ENCODE measurements at places on chromosomes 7 and 10.

DNA sequence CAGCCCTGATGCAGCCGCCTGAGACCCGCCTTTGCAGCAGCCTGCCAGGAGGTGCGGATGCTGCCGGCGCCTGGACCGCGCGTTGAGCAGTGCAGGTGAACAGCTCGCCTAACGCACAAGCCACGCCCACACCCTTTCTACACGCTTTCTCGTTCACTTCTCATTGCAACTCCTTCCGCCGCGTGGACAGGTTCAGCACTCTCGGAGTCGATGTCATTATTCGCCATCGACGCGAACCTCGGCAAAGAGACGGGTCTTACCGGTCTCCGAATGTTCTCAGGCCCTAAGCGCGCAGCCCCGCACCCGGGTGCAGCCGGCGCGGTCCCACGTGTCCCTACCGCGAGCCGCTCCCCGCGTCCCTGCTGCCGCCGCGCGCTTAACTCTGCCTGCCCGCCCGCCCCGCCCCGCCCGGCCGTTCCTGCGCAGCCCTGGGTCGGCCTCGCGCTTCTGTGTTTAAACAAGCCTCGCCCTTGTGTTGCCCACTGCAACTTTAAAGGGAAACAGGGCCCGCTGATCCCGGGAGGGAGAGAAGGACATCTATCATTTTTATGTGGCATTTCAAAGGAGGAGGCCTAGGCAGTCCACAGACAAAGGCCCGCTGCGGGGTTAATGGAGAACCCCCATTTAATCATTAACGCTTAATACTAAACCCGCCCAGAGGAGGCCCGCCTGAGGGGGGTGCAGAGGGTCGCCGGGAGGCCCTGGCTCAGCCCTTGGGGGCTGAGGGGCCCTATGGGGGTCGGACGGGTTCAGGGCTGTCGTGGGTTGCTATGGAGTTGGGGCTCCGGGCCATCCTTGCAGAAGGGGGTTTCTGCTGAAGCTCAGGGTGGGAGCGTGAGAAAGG lies 128.5 kb downstream of the WDR11 start:
- DNase-seq = no peak

GRCh38 chr10:123669886-123670285 lies 3.7 kb downstream of the GPR26 start:
- DNase-seq = no peak

- DNase-seq = no peak
Measured at GRCh38 chr10:49207113-49207512, 18.9 kb upstream of the TMEM273 start.

- DNase-seq = no peak
Measured at GRCh38 chr7:42445691-42446090, 208.7 kb upstream of the GLI3 start.
